M059J (cell line): ENCODE measurements at places on chromosomes 4 and X.

DNA sequence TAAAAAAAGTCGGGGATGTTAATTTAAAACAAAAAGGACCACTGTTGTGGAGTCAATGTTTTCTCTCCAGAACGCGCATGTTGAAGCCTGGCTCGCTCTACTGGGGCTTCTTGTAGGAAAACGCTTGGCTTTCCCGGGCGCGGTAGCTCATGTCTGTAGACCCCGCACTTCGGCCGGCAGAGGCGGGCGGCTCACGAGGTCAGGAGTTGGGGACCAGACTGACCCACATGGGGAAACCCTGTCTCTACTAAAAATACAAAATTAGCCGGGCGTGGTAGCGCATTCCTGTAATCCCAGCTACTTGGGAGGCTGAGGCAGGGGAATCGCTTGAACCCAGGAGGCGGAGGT lies 15.6 kb downstream of the NELFA start:
- DNase-seq, result no peak

GRCh38 chrX:130772105-130772775 lies 130.8 kb downstream of the ENOX2 start:
- peak; percentile 91 for DNase-seq

- no peak for DNase-seq
Observed at GRCh38 chr4:43352859-43353258, 460.3 kb downstream of the GRXCR1 start.

DNA sequence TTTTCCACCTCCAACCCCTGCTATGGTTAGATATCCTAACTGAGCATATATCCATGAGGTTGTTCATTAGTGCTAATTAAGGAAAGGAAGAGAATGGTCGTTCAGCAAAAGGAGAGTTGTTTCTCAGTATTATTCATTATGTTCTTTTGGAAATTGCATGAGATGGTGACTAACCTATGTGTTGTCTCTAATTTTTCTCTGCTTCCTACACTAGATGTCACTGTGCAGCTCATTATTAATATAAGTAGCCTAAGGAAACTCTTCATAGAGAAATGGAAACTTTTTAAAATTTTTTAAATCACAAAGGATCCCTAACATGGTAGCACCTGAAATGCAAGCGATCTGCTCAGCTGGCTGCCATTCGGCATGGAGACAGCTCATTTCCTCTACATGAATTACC lies 67.7 kb upstream of the FAM9A start:
- peak; percentile 57 for DNase-seq

- DNase-seq, result no peak
Observed at GRCh38 chrX:11867610-11868345, 109.7 kb downstream of the MSL3 start.

- DNase-seq, result no peak
Observed at GRCh38 chrX:154742613-154743012, 8.3 kb downstream of the GAB3 start.

- peak; percentile 69 for DNase-seq
Observed at GRCh38 chr4:1130316-1131186, 17.2 kb upstream of the RNF212 start.

DNA sequence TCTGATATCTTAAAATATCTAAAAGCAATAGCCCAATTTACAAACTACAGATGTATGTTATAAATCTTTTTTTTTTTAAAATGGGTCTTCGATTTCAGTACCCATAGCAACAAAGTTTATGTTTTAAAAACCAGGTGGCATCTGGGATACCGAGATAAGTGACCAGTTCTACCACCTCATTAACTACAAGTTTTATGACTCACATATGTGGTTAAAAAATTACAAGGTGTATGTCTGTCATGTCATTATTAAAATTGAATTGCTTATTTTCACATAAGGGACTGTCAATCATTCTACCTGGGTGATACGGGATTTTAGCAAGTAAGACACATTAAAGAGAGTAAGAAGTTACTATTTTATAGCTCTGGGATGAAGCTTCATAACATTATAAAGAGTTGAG lies 192.0 kb upstream of the ETNPPL start:
- no peak for DNase-seq

DNA sequence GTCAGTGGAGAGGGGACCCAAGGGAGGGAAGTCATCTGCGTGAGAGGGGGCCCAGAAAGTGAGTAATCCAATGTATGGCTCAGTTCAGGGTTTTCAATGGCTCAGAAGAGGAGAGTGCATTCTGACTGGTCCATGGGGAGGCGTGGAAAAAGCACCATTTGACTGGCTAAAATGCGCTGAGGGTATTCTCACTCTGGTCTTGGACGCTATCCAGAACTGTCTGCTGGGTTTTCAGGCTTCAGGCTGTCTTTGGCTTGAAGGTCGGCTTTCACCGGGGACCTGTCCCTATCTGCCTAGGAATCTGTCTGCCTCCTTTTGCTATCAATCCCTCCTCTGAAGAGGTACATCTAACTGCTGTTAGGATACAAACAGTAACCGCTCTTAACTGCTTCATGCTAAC lies 26.4 kb downstream of the EPGN start:
- DNase-seq, result no peak

DNA sequence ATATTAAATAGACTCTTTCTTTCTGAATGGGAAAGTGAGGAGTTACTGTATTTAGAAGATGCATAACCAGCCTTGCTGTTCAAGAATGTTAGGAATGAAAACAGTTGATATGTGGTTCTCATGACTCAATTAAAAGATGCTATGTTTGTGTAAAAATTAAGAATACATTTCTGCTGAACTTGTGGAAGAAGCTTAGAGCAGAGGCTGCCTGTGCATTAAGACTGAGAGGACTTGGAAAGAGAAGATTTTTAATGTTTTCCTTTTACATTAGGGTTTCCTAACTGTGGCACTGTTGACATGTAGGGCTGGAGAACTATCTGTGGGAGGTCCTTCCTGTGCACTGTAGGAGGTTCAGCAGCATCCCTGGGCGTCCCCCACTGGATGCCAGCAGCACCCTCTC lies 137.7 kb downstream of the GPR143 start:
- DNase-seq, result peak; percentile 34

DNA sequence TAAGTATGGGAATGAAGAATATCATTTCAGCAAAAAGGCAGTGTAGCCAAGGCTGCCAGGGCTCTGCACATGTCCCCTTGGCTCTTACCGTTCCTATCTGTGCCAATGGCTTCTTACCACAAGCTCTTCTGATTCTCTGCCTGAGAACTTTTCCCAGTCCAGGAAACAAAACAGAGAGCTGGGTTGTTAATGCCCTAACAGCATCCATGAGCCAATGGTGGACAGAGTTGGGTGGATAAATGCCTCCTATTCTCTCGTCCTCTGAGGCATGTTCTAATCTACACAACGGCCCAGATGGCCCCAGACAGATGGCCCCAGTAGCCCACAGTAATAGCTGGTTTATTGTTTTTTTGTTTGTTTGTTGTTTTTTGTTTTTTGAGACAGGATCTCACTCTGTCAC lies 28.0 kb downstream of the SCD5 start:
- DNase-seq, result no peak

DNA sequence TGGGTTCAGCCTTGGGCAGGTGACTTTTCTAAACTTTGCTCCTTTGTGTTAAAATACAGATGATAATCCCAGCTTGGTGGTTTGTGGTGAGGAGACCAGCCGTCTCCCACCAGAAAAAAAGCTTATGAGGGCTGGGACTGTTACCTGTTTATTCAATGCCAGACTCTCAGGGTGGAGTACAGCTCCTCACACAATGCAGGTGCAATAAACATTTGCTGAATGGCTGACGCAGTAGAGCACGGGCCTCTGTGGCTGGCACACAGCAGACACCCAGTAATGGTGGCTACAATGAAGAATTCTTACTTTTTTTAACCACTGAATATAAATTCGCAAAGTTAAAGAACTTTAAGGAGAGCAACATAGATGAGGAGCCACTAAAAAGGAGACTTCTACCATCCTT lies 30.2 kb downstream of the BEND4 start:
- no peak for DNase-seq

GRCh38 chr4:150411520-150411919 lies 170.4 kb upstream of the MAB21L2 start:
- DNase-seq, result no peak

GRCh38 chrX:47568656-47569295 lies 7.8 kb downstream of the ARAF start:
- DNase-seq, result peak; percentile 33

DNA sequence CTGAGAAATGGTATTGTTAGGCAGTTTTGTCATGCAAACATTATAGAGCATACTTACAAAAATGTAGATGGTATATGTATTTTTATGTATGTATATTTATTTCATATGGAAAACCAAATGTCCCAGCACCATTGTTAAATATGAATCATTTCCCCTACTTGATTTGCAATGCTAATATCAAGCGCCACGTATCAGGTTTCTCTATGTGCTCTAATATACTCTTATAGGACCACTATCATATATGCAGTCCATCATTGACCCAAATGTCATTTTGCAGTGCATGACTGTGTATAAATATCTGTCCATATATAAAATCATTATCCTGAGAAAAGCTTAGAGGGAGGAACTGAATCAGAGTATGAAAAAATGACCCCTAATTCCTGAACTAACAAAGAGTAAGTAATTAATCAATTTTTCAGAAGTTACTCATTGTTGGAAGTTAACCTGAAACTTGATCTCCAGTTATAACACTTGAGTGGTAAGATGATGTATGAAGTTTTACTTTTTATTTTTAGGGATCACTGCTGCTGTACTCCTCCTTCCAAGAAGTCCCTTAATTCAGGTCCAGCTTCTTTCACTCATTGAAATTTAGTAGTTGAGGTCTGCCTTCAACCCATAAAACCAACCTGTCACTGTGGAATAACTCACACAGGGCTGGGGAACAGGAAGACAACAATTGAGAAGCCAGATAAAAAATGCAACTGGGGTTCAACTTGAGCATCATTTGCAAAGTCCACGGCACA lies 134.8 kb upstream of the LDB2 start:
- peak; percentile 40 for DNase-seq

DNA sequence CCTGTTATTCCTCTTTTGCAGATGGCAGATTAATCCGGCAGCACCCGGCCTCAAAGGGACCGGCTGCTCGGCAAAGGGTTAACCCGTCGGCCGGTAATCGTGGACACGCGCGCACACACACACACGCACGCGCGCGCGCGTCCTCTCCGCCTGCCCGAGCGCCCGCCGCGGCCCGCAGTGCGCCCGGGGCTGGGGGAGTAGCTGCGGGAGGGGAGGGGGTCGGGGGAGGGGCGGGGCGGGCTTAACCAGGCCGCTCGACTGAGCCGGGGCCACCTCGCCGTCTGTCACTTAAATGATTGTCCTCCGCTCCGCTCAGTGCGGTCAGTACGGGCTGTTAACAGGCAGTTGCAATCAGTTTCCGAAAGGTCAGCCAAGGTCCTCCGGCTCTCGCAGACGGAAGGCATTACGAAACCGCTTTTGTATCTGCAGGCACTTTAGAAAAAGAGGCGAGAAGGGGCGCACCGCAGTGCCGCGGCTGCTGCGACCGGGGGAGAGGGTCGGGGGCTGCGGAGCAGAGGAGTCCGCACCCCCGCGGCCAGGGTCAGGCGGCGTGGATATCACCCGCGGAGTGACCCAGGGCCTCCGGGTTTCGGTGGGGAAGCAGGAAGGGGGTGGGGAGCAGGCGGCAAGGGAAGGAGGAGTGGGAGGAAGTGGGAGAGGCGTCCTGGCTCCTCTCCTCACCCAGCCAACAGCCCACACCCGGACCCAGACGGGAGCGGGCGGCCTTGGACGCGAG lies 57.3 kb upstream of the BCOR start:
- peak; percentile 44 for DNase-seq

GRCh38 chr4:182310316-182310715 lies 67.1 kb downstream of the TENM3 start:
- DNase-seq, result no peak

DNA sequence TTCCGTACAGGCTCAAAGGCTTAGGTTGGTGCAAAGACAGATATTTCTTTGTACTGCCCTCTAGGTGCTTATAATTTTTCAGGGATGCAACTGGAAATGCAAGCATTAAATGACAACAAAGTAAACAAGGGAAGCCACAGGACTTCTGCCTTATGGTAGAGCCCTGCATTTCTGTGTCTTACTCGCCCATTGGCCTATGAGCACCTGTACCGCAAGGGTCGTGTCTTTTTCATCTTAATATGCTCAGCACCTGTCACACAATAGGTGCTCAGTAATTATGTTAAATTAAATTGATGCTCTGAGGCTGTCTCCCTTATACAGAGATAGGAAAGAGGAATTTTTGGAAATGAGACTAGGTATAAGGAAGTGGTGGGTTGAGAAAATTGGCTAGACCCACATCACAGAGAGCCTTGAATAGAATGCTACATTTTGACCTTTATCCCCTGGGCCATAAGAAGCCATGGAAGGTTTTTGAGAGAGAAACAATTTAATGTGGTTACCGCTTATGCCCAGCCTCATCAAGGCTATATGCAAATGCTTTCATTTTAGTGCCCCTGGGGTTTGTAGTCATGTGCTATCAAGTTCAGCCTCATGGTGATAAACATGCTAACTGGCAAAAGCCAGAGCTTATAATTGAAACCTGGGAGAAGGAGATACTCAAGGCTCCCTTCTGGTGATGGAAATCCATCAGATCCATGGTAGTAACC lies 16.3 kb downstream of the VSIG4 start:
- no peak for DNase-seq
